ENCODE measurements at places on chromosomes 2 and 18. TPM values are rescaled to one million over a fixed set of nuclear protein-coding genes. Genes with fewer than 3 reads are reported as not detected.

DNA sequence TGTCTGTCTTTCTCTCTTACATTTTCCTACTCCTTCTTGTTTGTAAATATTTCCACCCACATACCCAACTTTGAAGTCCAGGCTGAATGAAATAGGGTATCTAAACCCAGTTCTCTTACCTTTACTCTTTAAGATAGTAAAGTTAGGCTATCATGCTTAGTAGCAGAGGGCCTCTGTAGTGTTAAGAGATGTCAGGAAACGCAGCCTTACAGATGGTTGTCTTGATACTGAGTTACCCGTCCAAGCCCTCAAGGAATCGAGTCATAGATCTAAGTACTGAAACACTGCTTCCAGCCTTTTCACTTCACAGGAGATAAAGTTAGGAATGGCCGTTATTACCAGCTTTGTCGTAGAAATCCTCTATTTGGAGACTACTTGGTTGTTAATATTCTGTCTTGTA lies 24.3 kb downstream of the MRPS9 start:
- H3K4me1 ChIP-seq = no peaks in the 10 kb centered on the region
- H3K27ac ChIP-seq = no peak overlapping the region
- H3K27me3 ChIP-seq = no peaks in the 10 kb centered on the region

DNA sequence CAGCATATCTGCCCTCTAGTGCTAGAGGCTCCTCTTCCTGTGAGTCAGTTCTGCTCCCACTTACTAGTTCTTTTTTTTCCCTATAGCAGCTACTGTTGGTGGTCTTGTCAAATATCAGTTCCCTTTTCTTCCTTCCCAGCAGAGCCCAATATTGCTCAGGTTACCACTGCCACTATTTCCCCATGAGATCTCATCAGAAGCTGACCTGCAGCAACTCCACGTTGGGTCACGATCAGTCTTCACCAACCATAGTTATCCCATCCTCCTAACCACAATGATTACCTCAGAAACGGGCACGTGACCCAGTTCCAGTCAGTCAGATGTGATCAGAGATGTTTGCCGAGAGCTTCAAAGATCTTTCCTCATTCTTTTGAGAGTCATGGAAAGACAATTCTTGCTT lies 59.7 kb upstream of the CAPN13 start:
- H3K27me3 ChIP-seq = peaks cover 3% of the 10 kb centered on the region
- no peaks in the 10 kb centered on the region for H3K4me1 ChIP-seq
- DNase-seq = no peak
- H3K36me3 ChIP-seq = no peaks in the 10 kb centered on the region
- H3K27ac ChIP-seq = no peak overlapping the region

DNA sequence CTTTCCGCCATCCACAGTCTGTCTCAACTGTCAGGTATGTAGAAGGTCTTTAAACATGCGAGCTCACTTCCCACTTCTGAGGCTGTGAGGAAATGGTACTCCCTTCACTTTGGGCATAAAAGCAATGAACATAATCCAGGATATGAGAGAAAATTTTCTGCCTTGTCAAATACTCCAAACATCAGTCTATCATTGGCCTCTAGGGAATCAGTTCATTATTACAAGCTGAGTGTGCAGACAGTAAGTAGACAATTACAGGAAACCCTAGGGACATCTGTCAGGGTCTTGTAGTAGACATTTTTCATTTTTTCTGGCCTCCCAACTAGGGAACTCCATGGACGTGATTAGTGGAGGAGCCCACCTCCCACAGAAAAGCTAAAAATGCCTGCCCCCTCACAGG lies 13.6 kb upstream of the APCDD1 start:
- no peaks in the 10 kb centered on the region for H3K27me3 ChIP-seq
- H3K36me3 ChIP-seq = no peaks in the 10 kb centered on the region
- H3K4me3 ChIP-seq = no peak overlapping the region
- no peak for DNase-seq

- DNase-seq = no peak
- no peaks in the 10 kb centered on the region for H3K4me1 ChIP-seq
- no peaks in the 10 kb centered on the region for H3K36me3 ChIP-seq
- H3K27ac ChIP-seq = no peak overlapping the region
Measured at GRCh38 chr2:196823750-196824522, 14.8 kb upstream of the C2orf66 start.

DNA sequence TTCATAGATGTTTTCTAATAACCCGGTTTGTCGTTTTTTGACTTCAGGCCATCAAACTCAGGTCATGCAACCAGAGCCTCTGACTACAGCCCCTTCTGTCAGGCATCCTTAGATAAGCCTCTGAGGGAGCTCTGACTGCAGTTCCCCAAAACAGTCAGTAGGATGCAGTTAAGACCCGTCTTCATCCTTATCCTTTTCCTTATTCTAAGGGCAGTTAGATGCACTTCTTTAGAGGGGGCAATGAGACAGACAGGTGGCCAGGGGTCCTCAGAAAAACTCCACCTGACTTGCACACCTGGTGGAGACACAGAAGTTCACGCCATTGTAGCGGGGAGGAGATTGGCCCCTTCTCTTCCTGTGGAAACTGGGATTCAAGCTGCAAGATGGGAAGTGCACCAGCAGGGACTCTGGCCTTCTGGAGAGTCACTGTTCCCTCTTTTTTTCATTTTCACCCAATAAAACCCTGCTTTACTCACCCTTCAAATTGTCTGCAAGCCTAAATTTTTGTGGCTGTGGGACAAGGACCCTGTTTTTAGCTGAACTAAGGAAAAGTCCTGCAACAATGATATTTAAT lies 104.8 kb upstream of the TFPI start:
- no peak for DNase-seq
- no peaks in the 10 kb centered on the region for H3K36me3 ChIP-seq
- no peak overlapping the region for H3K27ac ChIP-seq
- no peaks in the 10 kb centered on the region for H3K4me1 ChIP-seq
- no peaks in the 10 kb centered on the region for H3K27me3 ChIP-seq
- no peak overlapping the region for H3K4me3 ChIP-seq

DNA sequence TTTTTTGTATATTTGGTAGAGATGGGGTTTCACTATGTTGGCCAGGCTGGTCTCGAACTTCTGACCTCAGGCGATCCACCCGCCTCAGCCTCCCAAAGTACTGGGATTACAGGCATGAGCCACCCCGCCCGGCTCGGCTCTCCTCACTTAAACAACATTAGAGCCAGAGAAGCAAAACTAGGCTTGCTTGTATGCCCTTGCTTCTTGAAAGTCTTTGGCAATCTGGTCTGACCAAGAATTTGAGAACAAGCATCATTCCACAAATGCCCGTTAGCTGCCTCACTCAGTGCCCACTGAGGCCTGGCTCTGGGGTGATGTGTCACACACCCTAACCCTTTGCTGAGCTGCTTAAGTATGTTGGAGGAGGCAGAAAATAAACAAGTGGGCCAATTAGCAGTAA lies 33.5 kb downstream of the SOWAHC start:
- H3K27me3 ChIP-seq = no peaks in the 10 kb centered on the region
- H3K27ac ChIP-seq = no peak overlapping the region
- H3K4me1 ChIP-seq = peaks cover 16% of the 10 kb centered on the region
- no peak for DNase-seq
- no peak overlapping the region for H3K4me3 ChIP-seq
- no peaks in the 10 kb centered on the region for H3K36me3 ChIP-seq

GRCh38 chr2:69097891-69098655 lies 85.1 kb downstream of the ANTXR1 start:
- H3K27ac ChIP-seq = peak overlapping the region; percentile 68
- H3K27me3 ChIP-seq = no peaks in the 10 kb centered on the region
- no peak overlapping the region for H3K4me3 ChIP-seq
- peaks cover 12% of the 10 kb centered on the region for H3K36me3 ChIP-seq
- H3K4me1 ChIP-seq = peaks cover 26% of the 10 kb centered on the region

DNA sequence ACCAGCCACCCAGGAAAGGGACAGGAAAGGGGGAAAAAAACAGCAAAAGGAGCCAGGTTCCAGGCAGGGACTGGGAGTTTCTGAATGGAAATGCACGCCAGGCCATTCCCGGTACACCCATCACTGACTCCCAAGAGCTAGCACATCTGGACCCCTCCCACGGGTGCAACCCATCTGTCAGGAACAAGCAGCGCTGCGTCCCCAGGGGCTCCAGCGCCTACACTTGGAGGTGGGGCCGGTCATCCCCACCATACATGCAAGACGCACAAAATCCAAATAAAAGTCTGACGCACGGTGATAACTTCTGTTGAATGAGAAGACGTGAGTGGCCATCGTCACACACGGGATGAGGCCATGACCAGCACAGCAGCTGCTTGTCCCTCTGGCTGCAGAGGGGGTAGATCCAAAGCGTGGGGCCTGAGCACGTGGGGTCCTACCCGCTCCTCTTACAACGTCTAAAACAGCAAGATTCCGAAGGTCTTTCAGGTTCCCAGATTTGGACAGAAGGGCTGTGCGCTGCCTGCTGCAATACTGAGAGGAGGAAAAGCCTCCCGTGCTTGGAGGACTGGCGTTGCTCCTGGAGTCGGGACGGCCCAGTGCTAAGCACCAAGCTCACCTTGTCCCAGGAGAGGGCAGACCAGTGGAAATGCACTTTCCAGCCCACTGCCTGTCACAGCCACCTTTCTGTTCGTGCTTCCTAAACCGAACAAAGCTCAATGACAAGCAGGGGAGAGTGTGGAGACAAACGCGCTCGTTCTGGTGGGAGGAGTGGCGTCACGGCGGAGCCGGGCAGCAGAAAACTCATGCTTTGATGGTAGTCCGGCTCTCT lies 68.9 kb downstream of the NDUFA10 start:
- DNase-seq = no peak
- H3K36me3 ChIP-seq = no peaks in the 10 kb centered on the region
- H3K4me1 ChIP-seq = peaks cover 69% of the 10 kb centered on the region
- no peak overlapping the region for H3K27ac ChIP-seq
- H3K27me3 ChIP-seq = no peaks in the 10 kb centered on the region
- H3K4me3 ChIP-seq = no peak overlapping the region

DNA sequence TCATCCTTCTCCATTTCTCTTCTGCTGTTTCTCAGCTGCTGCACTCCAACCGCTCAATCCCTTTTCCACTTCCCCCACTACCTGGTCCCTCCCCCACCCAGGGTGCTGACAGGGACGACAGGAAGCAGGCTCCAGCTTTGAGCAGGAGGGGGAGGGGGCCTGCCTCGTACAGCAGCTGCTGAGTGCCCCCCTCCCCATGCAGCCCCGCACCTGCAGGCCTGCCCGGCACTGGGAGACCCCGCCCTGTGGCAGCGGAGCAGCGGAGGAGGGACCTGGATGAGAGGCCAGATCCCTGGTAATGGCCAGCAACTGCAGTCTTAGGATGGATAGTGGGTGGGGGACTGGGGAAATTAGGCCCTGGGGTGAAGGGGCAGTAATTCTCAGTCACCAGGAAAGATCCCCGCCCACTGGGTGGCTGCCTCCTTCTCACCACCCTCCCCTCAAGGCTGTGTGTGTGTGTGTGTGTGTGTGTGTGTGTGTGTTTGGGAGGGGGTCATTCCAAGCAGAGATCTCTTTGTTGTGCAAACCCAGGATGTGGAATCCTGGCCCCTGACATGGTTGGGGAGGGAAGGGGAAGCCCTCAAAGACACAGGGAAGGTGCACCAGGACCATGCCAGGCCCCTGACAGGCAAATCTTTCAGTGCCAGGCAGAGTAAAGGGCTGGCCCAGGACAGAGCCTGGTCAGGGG lies 6.8 kb upstream of the CRYBA2 start:
- H3K4me3 ChIP-seq = no peak overlapping the region
- no peaks in the 10 kb centered on the region for H3K36me3 ChIP-seq
- H3K4me1 ChIP-seq = no peaks in the 10 kb centered on the region
- peaks cover 40% of the 10 kb centered on the region for H3K27me3 ChIP-seq
- H3K27ac ChIP-seq = no peak overlapping the region
- no peak for DNase-seq

- no peak overlapping the region for H3K27ac ChIP-seq
- no peak overlapping the region for H3K4me3 ChIP-seq
- no peaks in the 10 kb centered on the region for H3K4me1 ChIP-seq
- no peaks in the 10 kb centered on the region for H3K36me3 ChIP-seq
- H3K27me3 ChIP-seq = no peaks in the 10 kb centered on the region
- DNase-seq = no peak
Measured at GRCh38 chr2:65788556-65788955, 356.2 kb upstream of the SPRED2 start.

DNA sequence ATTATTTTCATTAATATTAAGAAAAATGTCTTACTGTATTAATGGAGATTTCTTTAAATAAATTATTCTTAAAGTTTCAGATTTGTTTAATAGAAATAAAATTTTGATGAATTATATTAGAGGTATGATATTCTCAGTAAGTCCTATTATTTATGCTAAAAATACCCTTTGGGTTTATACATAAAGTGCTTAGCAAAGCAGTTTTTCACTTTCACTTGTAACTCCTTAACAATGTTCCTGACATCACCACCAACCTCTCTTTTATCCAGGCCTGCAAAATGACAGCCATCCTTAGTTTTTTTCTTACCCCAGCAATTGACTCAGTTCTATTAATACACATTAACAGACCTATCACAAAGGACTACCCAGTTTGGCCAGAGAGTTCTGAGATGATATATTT lies 170.4 kb downstream of the CD226 start:
- H3K4me3 ChIP-seq = no peak overlapping the region
- DNase-seq = no peak
- no peaks in the 10 kb centered on the region for H3K36me3 ChIP-seq
- H3K4me1 ChIP-seq = no peaks in the 10 kb centered on the region

GRCh38 chr2:170404846-170405245 lies 226.9 kb downstream of the MYO3B start:
- DNase-seq = no peak
- no peaks in the 10 kb centered on the region for H3K4me1 ChIP-seq
- H3K4me3 ChIP-seq = no peak overlapping the region
- H3K27ac ChIP-seq = no peak overlapping the region
- H3K36me3 ChIP-seq = no peaks in the 10 kb centered on the region
- H3K27me3 ChIP-seq = no peaks in the 10 kb centered on the region

GRCh38 chr2:30237239-30237965 lies 6.1 kb downstream of the LBH start:
- no peaks in the 10 kb centered on the region for H3K4me1 ChIP-seq
- H3K27ac ChIP-seq = peak overlapping the region; percentile 81
- DNase-seq = peak; percentile 51
- H3K36me3 ChIP-seq = no peaks in the 10 kb centered on the region
- no peaks in the 10 kb centered on the region for H3K27me3 ChIP-seq

GRCh38 chr2:132581991-132582738 lies 87.8 kb downstream of the LYPD1 start:
- no peaks in the 10 kb centered on the region for H3K36me3 ChIP-seq
- no peak overlapping the region for H3K27ac ChIP-seq
- H3K27me3 ChIP-seq = no peaks in the 10 kb centered on the region
- DNase-seq = no peak
- H3K4me3 ChIP-seq = no peak overlapping the region

- H3K4me3 ChIP-seq = no peak overlapping the region
- no peaks in the 10 kb centered on the region for H3K27me3 ChIP-seq
- DNase-seq = no peak
- H3K4me1 ChIP-seq = peaks cover 10% of the 10 kb centered on the region
Measured at GRCh38 chr2:145064511-145064910, 544.6 kb upstream of the ZEB2 start.

AGXT gene
- polyA plus RNA-seq = 1.6 TPM

C1GALT1C1L gene
- polyA plus RNA-seq = not detected

METTL4 gene
- 4.2 TPM for polyA plus RNA-seq

LMAN2L gene
- 3.6 TPM for polyA plus RNA-seq

PASK gene
- polyA plus RNA-seq = 1.8 TPM

ACTR2 gene
- polyA plus RNA-seq = 126 TPM

CCDC121 gene
- polyA plus RNA-seq = 2.4 TPM

TCF23 gene
- polyA plus RNA-seq = not detected

MC2R gene
- not detected for polyA plus RNA-seq

PPP1R1C gene
- polyA plus RNA-seq = 3.0 TPM

COPS9 gene
- 238 TPM for polyA plus RNA-seq

MARCHF7 gene
- polyA plus RNA-seq = 35.5 TPM

UGT1A10 gene
- 27.3 TPM for polyA plus RNA-seq

PSTPIP2 gene
- polyA plus RNA-seq = 4.2 TPM

RGPD4 gene
- polyA plus RNA-seq = not detected

SDC1 gene
- polyA plus RNA-seq = 14.4 TPM

GATA6 gene
- 16.2 TPM for polyA plus RNA-seq

SPATA3 gene
- polyA plus RNA-seq = not detected

All from sigmoid colon (tissue), 7 donors.